ENCODE measurements at places on chromosomes 7 and 10.

DNA sequence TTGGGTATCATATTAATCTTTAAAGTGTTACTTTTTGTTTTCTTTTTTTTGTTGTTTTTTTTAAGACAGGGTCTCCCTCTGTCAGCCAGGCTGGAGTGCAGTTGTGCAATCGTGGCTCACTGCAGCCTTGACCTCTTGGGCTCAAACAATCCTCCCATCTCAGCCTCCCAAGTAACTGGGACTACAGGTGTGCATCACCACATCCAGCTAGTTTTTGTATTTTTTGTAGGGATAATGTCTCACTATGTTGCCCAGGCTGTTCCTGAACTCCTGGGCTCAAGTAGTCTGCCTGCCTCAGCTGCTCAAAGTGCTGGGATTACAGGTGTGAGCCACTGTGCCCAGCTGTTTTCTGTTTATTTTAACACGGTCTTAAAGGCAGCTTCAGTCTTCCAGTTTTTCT, 23.3 kb downstream of the KMT2E start:
- no peak for DNase-seq

GRCh38 chr10:34835908-34836508, 20.9 kb upstream of the PARD3 start:
- no peak for DNase-seq

DNA sequence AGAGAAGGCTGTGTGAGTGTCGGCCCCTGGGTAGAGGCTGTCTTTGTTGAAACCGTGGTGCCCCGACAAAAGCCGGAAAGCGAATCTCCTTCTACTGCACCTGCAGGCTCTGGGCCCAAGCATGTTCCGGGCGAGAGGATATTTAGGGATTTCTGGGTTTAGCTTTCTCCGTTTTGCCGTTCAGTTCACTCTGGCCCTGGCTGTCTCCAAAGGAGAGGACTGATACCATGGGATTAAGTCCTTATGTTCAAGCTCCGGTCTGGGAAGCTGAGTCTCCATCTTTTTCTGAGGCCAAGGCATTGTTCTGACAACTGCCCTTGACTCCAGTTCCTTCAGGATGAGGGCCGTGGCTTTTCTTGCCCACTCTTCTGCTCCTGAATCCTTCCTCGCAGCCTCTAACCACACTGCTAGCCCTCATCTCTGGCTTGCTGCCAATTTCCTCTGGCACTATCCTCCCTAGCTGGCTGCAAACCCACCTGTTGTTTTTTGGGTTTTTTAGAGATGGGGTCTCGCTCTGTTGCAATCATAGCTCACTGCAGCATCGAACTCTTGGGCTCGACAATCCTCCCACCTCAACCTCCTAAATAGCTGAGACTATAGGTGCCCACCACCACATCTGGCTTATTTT, 206.8 kb downstream of the SKIDA1 start:
- no peak for DNase-seq

- no peak for DNase-seq
Measured at GRCh38 chr10:18483516-18484186, 167.7 kb downstream of the NSUN6 start.

GRCh38 chr10:125103466-125103865, 56.9 kb downstream of the CTBP2 start:
- no peak for DNase-seq

DNA sequence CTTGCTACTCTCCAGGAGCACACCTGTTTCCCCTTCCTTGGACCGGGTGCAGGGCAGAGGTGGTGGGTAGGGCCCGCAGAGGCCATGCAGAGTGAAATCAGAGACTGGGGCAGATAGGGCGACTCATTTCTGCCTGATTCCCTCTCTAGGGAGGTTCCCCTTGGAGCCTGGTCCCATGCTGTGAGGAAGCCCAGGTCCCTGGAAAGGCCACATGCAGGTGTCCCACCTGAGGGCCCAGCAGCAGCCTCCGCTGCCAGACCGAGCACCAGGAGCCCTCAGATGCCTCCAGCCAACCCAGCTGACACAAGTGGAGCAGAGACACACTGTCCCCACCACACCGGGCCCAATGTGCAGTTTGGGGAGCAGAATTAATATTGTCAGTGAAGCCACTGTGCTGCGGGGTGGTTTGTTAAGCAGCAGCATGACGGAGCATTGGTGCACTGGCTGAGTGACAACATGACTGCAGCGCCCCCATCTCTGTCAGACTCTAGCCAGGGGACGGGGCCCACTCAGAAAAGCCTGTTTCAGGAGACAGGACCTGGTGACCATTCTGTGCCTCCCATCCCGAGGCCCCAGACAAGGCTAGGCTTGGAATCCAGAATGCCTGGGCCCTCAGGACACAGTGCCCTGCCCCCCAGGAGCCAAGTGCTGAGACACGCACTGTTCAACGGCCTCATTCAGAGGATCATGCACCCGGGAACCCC, 30.4 kb upstream of the RET start:
- DNase-seq, result no peak

DNA sequence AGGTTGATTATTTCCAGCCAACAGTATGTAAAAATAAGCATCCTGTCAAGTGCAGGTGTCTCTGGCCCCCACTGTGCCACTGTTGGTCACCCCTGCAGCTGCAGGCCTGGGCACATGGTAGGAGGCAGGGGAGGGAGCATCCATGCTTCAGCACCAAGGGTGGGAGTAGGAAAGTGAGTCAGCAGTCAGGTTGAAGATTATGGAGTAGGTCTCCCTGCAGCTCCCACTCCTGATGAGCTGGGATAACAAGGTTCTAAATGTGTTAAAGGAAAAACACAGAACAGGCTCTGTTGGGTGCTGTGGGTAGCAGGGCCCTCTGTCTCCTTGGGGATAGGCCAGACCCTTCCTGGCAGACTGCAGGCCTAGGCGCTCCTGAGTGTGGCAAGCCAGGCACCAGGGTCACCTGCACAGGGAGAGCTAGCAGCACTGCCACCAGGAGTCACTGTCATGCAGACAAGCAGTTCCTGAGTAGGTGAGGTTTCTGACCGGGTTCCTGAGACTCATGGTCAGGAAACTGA, 59.3 kb downstream of the NUDCD3 start:
- no peak for DNase-seq

- DNase-seq, result peak; percentile 46
Measured at GRCh38 chr7:44194069-44194468, 4.8 kb upstream of the GCK start.

- DNase-seq, result no peak
Measured at GRCh38 chr10:11909618-11910017, 86.5 kb downstream of the PROSER2 start.

DNA sequence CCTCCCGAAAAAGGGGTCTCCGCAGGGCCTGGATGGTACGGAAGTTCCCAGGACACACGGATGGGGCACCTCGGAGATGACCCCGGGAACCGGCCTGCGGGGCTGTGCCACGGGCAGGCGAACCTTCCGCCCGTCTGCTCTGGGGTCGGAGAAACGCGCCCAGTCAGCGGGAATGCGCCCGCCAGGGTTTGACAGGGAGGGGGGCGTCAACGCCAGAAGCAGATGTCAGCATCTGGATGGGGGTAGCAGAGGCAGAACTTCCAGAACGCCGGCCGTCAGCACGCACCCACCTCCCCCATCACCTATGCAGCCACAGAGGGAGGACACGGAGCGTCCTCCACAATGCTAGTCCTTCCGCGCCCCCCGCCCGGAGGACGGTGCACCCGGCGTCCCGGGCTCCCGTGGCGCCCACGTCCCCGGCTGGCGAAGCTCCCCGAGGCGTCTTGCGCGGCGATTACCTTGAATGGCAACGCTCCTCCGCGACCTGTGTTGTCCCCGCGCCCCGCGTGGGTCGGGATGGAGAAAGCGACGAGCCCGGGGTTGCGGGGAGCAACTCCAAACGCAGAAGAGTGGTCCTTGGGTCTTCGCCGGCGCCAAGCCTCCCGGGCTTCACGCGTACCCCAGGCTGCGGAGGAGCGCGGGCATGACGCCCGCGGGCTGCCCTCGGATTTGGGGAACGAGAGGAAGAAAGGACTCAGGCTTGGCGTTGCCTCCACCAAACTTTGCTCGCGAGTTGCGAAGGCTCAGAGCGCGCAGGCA, 561 bp downstream of the FGFR2 start:
- peak; percentile 50 for DNase-seq

DNA sequence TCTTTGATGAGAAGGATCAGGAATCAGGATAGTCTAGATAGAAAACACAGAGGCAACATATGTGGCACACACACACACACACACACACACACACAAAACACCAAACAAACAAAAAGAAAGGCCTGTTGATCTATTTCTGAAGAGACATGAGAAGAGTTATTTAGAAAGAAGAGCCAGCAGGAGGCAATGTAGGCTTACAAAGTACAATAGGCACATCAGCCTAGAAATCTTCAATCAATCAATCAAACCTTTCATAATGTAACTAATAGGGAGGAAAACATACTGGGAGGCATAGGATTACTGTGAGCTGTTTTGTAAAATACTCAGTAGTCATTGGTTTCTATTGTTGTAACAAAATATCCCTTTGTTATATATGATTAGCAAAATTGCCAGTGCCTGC, 47.3 kb upstream of the TES start:
- no peak for DNase-seq

- DNase-seq, result peak; percentile 61
Measured at GRCh38 chr7:125118444-125118843, 188.8 kb upstream of the POT1 start.

DNA sequence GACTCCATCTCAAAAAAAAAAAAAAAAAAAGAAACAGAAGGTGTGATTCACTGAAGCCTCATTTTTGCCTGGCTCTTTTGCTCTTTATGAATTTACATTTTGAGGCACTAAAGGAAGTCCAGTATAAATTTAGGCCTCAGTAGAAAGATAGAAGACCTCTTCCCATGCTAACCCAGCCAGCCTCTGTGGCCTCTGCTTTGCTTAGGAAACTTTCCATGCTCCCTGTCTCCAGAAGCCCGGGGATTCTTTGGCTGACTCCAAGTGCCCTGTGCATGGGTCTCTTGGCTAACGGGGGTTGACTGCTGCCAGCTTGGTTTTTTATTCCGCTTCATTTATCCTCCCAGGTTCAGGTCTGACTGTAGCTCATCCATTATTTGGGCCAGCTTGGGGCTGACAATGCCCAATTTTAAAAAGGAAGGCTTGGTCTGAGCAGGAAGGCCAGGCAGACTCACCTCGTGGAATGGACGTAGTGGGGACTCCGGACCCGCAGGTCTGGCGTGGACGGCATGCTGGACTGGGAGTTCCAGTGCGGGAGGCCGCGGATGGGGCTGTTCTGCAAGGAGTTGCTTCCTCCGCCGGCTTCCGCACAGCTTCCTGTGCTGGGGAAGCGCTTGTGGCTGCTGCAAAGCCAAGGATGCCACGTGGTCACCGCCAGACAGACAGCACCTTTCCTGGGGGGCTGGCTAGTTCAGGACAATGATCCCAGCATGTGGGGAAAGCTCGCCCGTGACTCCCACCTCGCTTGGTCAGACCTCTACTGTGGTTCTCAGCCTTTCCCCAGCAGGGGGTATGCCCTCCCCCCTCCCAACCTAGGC, 72.3 kb downstream of the PRPF18 start:
- DNase-seq, result no peak
